ENCODE measurements at places on chromosomes 3 and 15.
A peak's percentile ranks its signal among the peaks of the same experiment; 100 is the strongest.

GRCh38 chr15:74776821-74777768, 4.8 kb upstream of the CSK start:
- no peak for DNase-seq

- no peak for DNase-seq
Measured at GRCh38 chr3:188468196-188468595, 314.2 kb downstream of the LPP start.

GRCh38 chr15:64152507-64153387, 1.2 kb downstream of the SNX22 start:
- DNase-seq: no peak

- DNase-seq: no peak
Measured at GRCh38 chr3:72368331-72368975, 479.8 kb downstream of the SHQ1 start.

DNA sequence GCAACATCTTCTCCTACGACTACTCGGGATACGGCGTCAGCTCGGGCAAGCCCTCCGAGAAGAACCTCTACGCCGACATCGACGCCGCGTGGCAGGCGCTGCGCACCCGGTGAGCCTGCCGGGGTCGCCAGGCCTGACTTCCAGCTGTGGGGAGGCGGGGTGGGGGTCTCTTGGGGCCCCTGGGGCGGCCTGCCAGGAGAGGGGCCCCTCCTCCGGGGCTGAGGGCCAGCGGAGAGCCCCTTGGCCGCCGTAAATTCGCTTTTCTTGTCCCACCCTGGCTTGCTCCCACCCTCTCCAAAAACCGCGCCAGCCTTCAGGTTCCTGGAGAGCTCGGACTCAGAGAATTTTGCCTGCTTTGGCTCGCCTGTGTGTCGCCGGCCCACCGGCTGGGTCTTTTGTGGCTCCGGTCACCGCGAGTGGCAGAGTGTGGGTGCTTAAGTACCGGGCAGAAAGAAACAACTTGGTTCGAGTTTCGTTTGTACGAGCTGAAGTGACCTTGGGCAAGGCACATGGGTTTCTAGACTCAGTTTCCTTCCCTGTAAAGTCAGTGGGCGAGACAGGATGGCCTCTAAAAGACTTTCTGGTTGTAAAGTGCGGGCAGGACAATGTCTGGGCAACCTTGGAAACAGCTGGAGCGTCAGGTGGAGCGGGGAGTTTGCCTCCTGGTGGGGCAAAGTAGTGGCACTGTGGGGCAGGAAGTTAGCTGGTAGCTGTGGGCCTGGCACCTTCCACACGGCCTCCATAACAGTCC, 976 bp downstream of the ABHD17C start:
- DNase-seq: peak; percentile 18

GRCh38 chr3:27628026-27628750, 93.9 kb downstream of the EOMES start:
- DNase-seq: no peak

GRCh38 chr3:98770261-98771039, 7.3 kb downstream of the ST3GAL6 start:
- DNase-seq: no peak

- no peak for DNase-seq
Measured at GRCh38 chr15:82871358-82871757, 61.9 kb downstream of the WHAMM start.

DNA sequence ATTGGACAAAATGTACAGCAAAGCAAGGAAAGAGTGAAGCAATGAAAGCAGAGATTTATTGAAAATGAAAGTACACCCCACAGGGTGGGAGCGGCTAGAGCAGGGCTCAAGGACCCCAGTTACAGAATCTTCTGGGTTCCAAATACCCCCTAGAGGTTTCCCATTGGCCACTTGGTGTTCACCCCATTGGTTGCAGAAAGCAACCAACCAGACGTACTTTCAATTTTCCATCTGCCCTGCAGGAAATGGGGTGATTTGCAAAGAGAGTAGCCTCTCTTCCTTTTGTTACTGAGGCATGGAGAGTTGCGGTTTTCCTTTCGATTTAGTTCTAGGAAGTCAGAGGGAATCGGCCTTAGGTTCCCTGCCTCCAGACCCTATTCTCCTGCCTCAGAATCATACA, 2.4 kb downstream of the PML start:
- DNase-seq: peak; percentile 42

GRCh38 chr15:45790325-45790943, 155.6 kb downstream of the SQOR start:
- DNase-seq: peak; percentile 44

- DNase-seq: no peak
Measured at GRCh38 chr3:16605966-16606365, 743 bp upstream of the DAZL start.

DNA sequence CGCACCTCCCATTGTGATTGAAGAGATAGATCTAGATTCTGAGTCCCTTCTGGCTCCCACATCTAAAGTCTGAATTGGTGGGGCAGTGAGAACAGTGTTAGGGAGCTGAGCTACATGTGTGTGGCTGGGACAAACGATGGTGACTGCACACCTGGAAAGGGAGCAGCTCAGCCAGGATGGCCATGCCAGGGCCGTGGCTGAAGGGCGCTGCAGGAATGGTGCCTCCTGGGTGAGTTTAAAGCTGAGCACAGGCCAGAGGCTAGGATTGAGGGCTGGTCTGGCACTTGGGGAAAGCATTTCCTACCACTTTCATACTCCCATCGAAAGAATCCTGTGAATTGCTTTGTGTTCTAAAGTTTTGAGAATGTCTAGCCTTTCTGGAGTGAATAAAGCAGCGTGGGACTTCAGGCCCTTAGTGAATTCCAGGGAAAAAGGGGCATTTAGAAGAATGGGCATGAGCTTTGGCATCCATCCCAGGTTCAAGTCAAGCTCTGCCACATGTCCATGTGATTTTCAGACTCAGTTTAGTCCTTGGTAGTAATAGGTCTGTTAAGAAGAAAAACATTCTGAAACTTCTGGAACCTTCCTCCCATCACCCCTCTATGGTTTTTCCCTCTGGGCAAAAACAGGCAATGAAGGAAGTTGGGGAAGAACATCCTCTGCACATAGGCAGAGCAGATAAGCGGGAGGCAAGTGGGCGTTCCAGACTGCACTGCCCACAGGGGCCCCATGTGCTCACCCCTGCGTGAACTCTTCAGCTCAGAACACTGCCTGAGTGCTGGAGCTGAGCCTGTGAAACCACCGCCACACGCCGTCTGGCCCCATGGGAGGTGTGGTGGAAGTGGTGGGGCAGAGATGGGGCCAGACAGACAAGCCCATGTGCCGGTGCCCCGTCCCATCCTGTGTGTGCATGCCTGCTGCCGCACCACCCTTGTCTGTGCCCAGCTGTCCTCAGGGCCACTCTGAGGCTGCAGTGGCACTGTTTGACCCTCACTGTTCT, 12.9 kb upstream of the CPNE9 start:
- DNase-seq: no peak

DNA sequence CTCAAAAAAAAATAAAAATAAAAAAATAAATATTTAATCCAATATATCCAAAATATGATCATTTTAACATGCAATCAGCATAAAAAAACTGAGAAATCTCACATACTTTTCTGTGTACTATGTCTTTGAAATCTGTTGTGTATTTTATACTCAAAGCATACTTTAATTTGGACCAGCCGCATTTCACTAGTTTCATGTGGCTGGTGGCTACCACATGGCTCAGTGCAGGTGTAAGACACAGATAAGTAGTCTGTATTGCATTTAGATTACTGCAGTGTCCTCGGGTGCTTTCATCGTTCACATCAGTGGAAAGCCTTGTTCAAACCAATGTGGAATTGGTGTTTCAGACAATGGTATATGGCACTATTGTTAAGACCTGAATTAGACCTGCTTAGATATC, 11.0 kb downstream of the CRTC3 start:
- no peak for DNase-seq

GRCh38 chr15:54029081-54029480, 50.8 kb downstream of the UNC13C start:
- DNase-seq: no peak

DNA sequence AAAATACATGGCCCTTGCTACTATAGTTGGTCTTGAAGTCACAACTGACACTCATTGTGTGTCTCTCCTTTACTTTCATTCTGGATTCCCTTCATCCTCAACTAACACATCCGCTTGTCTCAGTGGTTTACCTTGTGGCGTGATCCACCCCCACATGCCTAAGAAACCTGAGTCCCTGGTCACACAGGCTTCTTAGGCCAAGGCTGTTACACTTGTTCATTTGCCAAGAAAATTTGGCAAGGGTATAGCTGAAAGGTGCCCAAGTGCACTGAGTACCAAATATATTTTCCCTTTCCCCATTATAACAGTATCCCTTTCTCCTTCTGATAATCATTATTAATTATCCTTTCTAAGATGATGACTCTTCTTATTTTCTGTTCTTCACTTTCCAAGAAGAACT, 207.6 kb upstream of the STAC start:
- DNase-seq: no peak

DNA sequence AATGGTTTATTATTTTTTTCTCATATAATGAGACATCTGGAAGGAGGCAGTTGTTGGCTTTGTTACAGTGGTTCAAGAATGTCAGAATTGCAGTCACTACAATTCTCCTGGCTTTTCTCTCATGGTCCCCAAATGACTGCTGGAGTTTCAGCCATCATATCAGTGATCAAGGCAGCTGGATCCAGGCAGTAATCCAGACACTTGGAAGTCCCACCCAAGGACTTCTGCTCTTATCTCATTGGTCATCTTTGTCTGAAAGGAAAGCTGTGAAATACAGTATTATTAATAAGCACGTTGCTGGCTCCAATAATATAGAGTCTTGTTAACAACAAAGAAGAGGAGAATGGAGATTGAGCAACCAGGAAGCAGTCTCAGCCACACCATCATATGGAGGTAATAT, 22.9 kb upstream of the MED12L start:
- no peak for DNase-seq

GRCh38 chr3:21259896-21260295, 491.1 kb downstream of the ZNF385D start:
- DNase-seq: no peak

DNA sequence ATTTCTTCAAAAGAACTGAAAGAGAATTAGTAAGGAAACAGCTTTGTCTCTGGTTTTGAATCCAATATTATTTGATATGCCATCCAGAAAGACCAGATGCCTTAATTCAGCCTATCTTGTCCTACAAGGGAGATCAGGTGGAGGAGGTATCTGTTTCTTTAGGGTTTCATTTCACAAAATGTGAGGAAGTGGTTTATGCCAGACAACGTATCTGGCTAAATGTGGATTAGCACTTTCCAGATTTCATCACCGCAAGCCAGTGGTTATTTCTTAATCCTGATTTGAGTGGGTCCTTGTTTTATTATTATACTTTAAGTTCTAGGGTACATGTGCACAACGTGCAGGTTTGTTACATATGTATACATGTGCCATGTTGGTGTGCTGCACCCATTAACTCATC, 271.1 kb downstream of the EBLN2 start:
- DNase-seq: no peak

DNA sequence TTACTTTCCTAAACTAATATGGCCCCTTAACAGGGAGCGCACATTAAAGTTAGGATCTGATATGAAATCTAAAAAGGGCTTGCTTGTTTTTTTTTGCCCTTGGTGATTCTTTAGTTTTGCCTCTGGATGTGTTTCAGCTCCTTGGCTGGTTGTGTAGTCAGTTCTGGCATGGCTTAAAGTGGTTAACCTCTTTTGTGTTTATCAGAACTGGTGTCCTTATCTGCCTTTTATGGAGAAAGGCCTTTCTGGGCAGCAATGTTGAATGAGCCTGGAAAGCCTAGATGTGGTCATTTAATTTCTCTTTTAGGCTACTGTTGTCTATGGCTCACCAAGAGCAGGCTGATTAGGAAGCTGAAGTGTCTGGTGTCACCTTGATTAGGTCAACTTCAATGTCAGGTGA, 254.5 kb upstream of the ROPN1 start:
- DNase-seq: no peak

DNA sequence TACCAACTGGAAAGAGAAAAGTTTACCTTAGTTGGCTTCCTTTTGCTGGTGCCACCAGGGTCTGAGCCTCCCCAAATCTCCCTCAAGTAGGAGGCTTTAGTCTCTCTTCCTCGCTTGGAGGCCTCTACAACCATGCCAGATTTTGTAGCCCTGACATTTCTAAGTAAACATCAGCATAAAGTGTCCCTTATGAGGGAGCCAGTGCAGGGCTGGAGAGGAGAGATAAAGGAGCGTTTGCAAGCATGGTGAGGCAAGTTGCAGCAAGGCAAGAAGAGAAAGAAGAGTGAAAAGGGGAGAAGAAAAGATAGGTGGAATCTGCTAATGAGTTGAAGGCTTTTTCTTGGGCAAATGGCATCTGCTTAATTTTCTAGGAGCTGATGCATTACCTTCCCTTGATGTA, 82.7 kb upstream of the FNDC3B start:
- no peak for DNase-seq

DNA sequence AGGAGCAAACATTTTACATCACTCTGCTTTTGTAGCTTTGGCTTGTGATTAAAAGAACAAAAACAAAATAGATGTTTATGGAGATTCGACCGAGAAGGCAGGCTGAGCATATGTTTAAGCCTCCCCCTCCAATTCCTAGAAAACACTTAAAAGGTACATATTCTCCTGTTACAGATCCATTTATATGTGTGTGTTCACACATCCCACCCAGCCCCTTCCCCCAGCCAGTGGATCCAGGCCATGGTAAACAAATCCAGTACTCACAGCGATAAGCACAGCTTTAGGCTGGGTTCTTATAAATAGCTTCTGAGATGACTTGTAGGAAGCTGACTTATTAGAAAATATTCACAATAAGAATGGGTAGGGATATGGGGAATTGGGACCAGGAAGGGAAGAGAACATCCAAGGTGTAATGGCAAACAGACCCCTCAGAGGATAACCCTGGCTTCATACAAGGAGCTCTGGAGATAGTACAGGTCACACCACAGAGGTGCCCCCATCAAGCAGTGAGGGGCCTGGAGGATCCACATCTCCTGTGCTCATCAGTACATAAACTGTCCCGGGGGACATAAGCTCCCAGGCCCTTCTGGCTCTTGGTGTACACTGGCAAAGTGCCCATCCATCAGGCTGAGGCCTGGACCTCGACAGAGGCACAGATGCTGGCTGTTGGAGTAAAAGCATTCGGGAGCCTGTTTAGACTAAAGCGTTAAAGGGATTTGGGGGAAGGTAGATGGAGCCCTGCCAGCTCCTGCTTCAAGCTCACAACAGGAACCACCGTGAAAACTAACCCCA, 70.0 kb upstream of the UBE2E1 start:
- DNase-seq: no peak

GRCh38 chr3:182713743-182714517, 79.4 kb upstream of the ATP11B start:
- DNase-seq: peak; percentile 38

- no peak for DNase-seq
Measured at GRCh38 chr3:96538186-96538585, 276.2 kb upstream of the EPHA6 start.

GRCh38 chr15:41792000-41792637, 17.8 kb downstream of the MAPKBP1 start:
- no peak for DNase-seq
